ENCODE measurements at places on chromosomes 12 and 14.

- no peaks in the 10 kb centered on the region for H3K27me3 ChIP-seq
- DNase-seq, result no peak
- no peaks in the 10 kb centered on the region for H3K36me3 ChIP-seq
- H3K27ac ChIP-seq, result no peak overlapping the region
- peaks cover 19% of the 10 kb centered on the region for H3K4me1 ChIP-seq
Measured at GRCh38 chr12:89799316-89799715, 90.7 kb upstream of the ATP2B1 start.

DNA sequence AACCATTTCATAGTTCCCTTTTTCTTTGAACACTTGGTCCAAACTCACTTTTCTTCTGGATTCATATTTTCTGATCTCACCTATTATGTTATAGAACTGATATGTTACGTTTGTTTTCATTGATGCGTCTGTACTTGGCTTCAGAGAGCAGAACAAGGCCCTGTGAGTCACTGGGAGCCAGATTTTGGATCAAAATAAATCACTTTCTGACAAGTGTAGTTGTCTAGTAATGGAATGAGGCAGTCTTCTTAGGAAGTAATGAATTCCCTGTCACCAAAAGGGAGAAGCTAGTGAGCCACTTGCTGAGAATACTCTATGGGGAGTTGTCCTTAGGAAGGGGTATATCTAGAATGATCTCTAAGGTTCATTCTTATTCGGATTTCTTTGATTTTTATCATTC is 10.2 kb downstream of the BICD1 start:
- peaks cover 10% of the 10 kb centered on the region for H3K4me1 ChIP-seq
- no peak for DNase-seq
- H3K36me3 ChIP-seq, result no peaks in the 10 kb centered on the region
- no peak overlapping the region for H3K4me3 ChIP-seq
- H3K27me3 ChIP-seq, result no peaks in the 10 kb centered on the region

GRCh38 chr12:5012337-5012736 is 31.3 kb upstream of the KCNA5 start:
- no peak overlapping the region for H3K4me3 ChIP-seq
- peaks cover 7% of the 10 kb centered on the region for H3K27me3 ChIP-seq
- no peaks in the 10 kb centered on the region for H3K4me1 ChIP-seq

GRCh38 chr12:7137908-7138307 is 7.7 kb downstream of the CLSTN3 start:
- no peaks in the 10 kb centered on the region for H3K27me3 ChIP-seq
- DNase-seq, result no peak
- no peaks in the 10 kb centered on the region for H3K36me3 ChIP-seq
- H3K4me1 ChIP-seq, result peaks cover 10% of the 10 kb centered on the region

DNA sequence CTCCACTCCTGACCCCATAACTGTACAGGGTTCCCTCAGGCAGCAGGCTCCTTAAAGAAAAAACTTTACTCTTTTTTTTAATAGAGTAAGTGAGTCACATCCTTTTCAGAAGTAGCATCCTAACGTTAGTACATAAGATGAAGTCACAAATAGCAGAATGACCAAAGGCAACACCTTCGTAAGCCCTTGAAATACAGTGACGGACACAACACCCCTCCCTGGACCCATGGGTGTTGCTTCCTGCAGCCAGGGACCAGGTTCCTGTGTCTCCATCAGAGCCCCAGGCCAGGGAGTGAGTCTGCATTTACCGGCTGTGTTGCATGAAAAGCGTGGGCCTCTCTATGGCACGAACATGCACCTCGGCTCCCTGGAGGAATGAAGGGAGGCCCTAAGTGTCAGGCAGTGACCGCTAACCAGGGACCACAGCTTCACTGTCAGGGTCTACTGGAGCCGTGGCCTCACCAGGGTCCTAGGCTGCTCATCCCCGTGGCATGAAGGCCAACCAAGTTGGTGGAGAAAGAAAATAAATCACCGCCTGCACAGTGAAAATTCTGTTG is 340.0 kb upstream of the SFSWAP start:
- no peaks in the 10 kb centered on the region for H3K27me3 ChIP-seq
- no peaks in the 10 kb centered on the region for H3K36me3 ChIP-seq
- no peaks in the 10 kb centered on the region for H3K4me1 ChIP-seq
- H3K4me3 ChIP-seq, result no peak overlapping the region
- no peak overlapping the region for H3K27ac ChIP-seq

Data from SJCRH30 (cell line).